ENCODE measurements at places on chromosomes 6 and 20.

GRCh38 chr20:35395728-35396127, 16.0 kb downstream of the UQCC1 start:
- DNase-seq: no peak

DNA sequence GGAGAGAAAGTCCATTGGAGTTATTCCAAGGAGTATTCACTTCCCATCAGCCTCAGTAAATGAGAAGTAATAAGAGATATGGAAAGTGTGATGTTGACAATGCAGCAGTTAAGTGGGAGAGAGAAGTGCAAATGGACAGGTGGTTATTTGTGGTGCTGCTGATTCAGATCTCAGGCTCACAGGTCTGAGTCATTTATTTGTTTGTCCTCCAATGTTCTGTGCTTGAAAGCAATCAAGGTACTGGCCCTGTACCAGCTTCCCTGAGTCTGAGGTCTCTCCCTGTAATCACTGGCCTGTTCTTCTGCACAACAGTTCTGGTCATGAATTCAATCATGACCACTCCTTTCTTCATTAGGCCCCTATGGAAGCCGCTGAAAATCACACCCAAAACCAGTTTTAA, 827.7 kb downstream of the MAFB start:
- no peak for DNase-seq

DNA sequence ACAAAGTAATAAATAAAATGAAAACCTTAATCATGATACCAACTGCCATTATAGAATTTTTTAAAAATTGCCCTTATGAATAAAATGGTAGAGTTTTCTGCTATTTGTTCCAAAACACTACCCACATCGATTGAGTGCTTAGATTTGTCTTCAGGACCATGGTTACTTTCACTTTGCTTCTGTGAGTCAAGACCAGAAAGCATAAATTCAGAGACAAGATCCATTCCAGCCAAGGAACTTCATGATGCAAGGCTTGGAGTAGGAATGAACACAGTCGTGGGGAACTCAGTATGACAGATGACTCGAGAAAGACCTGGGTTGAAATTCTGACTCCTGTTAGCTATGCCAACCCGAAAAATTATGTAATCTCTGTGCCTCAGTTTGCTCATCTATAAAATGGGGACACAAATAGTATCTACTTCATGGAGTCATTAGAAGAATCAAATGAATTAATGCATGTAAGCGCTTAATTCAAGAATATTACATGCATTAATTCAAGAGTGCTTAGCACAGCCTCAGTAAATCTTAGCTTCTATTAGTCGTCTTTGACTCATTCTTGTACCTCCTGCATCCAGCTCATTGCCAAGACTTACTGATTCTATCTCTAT, 72.5 kb upstream of the MYLIP start:
- DNase-seq: no peak

- DNase-seq: no peak
Observed at GRCh38 chr6:10391799-10392198, 23.1 kb downstream of the TFAP2A start.

GRCh38 chr6:164063346-164063745, 648.8 kb downstream of the QKI start:
- DNase-seq: no peak

DNA sequence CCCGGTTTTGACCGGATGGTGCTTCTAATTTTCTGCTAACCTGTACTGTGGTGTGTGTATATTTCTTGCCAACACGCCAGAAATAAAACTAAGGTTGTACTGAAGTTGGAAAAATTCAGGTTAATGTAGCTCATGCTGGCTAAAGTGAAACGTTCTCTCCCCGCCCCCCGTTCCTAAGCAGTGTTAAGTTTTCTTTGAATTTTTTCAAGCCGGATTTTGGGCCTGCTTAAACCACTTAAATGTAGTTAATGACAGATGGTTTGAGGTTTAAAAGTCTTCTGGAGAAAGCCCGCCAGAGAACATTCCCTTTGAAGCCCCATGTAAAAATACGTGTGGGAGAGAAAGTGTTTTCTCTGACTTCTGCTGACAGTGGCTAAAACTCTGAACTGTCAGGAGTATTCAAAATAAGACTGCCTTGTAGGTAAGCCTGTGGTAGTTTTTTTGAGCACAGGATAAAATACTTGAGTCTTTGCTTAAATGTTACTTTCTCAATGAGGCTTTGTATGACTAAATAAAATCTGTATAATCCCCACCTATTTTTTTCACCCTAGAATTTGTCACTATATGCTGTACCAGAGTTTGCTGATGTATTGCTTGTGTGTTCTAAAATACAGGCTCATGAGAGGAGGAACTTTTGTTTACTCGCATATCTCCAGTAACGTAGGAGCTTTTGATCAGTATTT, 101.3 kb downstream of the OR2B2 start:
- peak; percentile 91 for DNase-seq

- DNase-seq: no peak
Observed at GRCh38 chr6:40997234-40997957, 41.6 kb downstream of the UNC5CL start.

GRCh38 chr6:28225056-28225834, at the start of gene ZSCAN9:
Gene ZSCAN9 (plus strand): TSS chr6:28225275. CDS start chr6:28227085, 1,810 bp downstream.
- peak; percentile 96 for DNase-seq

GRCh38 chr20:21113697-21114096, 7.5 kb upstream of the LINC00237 start:
- DNase-seq: no peak

GRCh38 chr6:71488186-71488585, 199.6 kb downstream of the OGFRL1 start:
- peak; percentile 75 for DNase-seq

GRCh38 chr20:43977252-43977651, 62.6 kb downstream of the TOX2 start:
- no peak for DNase-seq

DNA sequence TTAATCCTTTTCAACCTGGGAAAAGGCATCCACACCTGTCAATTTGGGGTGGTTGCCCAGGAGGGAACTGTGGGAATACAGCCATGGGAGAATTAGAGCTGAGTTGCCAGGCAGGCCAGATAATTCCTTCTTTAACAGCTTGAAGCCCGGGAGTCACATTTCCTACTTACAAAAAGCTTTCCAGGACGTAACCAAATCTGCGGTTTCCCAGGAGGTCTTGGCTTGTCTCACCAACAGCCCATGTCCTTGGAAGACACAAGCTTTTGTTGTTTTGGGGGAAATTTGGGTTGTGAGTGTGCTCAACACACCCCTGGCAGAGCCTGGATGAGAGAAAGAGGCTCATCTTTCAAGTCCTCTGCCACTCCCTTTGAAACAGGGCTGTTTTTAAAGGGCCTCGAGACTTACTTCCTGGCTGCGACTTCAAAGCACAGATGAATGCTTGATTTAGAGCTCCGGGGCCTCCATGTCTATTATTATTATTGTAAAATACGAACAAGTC, 465.9 kb upstream of the BTBD3 start:
- DNase-seq: no peak

DNA sequence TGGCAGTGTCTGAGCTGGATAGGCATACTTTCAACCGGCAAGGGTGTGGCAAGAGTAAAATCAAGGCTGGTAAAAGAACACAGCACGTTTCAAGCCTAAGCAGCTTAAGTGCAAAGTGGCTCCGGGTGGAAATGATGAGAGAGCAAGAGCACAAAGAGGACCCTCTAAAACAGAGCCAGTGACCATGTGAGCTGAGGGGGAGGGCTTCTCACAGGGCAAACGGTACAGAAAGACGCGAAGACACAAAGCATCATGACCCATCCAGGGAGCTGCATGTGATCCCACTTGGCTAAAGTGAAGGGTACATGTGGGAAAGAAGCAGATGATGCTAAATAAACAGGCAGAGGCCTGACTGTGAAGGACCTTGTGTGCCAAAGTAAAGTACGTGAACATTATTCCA, 25.7 kb downstream of the FKBP5 start:
- no peak for DNase-seq

DNA sequence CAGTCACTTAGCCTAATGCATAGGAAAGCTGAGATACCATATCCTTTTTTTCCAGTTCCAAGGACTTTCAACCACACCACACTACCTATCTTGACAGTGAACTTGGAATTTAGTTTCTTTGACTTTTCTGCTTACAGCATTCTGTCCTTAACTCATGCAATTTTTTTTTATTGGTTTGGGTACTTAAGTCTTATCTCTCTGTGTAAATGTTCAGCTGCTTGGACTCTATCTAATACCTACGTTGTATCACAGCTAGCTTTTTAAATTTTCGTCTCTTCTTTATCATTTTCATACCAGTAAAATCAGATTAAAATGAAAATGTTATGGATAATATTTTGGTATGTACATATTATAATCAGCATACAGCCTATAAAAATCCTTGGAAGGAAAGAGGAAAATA, 106.9 kb upstream of the ADGRF1 start:
- no peak for DNase-seq

DNA sequence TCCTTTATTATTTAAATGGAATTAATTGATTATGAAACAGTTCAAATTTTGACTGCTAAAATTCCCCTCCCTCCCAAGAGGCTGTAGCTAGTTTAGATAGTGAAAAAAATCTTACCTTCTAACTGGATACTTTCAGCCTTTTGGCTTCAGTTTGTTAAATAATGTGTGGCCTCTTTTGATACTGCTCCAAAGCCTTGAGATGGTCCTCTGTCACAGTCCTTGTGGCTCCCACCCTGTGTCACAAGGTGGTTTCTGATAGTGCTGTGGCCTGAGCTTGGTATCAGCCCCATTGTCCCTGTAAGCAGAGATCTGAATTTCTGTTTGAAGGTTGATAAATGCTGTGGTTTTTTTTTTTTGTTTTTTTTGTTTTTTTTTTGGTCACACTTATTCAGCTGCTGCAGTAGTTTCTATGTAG, 20.8 kb downstream of the PANK2 start:
- DNase-seq: peak; percentile 98

DNA sequence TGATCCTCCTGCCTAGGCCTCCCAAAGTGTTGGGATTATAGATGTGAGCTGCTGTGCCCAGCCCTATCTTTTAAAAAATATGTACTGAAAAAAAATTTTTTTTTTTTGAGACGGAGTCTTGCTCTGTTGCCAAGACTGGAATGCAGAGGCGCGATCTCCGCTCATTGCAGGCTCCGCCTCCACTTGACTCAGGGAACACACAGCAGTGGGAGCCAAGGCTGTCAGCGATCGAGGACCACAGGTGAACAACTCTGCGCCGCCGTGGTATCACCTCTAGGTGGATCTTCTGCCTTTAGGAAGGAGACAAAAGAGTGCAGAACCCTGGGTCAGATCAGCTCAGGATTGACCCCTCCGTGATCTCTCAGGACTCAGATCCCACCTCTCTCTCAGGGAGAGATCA, 13.7 kb downstream of the RAET1E start:
- no peak for DNase-seq

DNA sequence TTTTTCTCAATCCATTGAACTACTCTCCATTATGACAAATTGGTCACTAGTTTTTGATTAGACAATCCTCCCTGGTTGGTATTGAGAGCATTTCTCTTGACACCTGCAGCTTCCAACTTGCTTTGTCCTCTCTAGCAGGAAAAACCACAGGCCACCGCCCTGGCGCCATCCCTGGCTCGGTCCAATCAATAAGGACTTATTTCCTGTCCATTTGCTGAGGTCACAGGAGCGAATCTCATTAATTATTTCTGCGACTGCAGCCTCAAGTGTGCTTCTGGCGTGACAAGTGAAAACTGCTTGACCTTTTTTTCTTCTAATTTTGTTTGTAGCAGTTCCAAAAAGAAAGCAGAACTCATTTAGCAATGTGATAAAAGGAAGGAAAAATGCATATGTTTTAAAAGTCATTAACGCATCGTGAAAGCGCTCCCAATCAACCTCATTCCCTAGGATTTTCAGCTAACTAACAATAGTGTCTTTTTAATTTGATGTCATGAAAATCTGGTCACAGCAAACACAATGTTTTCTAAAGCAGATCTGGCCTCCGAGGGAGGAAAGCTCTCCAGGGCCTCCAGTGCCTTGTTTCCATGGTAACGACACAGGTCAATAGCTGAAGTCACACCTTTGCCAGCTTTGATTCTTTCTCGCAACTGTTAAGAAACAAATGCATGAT, 39.0 kb upstream of the BEND3 start:
- no peak for DNase-seq

GRCh38 chr6:89434150-89434499, 1.2 kb downstream of the ANKRD6 start:
- DNase-seq: no peak

DNA sequence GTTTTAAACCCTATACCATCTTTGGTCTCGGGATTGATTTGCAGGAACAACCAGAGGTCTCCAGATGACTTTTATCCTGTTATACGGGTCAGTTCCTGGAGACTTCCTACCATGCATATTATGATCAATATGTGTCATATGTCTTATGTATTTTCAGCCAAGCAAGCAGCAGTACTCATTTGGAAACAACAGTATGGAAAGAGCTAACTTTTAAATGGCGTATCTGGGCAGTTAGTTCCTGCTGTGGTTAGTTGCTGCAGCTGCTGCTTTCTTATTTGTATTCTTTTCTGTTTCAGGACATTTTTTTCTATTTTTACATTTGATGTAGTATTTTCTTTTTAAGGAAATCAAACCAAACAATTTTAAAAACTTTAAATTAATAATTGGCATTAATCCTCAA, 207.5 kb downstream of the MANEA start:
- DNase-seq: no peak

DNA sequence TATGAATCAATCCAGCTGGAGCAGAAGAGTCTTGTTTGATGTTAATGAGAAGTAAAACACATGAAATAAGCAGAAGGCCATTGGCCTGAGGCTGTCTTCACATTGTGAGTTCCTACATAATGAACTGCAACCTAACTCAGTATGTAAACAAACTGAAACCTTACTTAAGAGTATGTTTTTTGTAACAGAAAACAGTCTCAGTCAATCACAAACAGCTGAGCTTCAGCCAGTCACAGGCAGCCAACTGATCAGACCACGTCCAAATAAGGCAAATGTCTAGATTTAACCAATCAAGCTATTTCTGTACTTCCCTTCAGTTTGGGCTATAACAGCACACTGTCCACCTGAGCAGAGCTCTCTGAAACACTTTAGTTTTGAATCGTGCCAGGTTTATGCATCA, 234.7 kb downstream of the TRDN start:
- DNase-seq: peak; percentile 64

GRCh38 chr20:40168981-40169620, 519.9 kb downstream of the MAFB start:
- DNase-seq: no peak

GRCh38 chr6:130503146-130503545, 137.3 kb downstream of the TMEM200A start:
- DNase-seq: peak; percentile 89

DNA sequence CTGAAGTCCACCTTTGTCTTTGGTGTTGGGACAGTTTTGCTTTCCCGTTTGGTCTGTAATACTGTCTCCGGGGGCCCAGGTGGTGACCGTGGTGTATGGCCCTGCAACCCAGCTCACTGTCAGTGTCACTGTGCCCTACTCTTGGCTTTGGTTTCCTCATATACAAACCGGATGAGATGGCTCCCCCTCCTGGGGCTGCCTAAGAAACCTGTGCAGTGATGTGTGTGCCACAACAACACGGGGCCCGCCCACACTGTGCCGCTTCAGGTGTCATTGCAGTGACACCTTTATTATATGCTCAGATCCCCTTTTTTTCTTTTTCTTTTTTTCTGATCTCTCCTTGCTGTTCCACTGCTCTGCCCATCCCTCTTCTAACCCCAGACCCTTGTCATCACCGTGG, 73.9 kb downstream of the RAMACL start:
- no peak for DNase-seq

GRCh38 chr6:134477991-134478635, 160.2 kb upstream of the SGK1 start:
- no peak for DNase-seq

GRCh38 chr6:159125951-159126352, 43.2 kb upstream of the FNDC1 start:
- DNase-seq: no peak
